RWPE1 (cell line): ENCODE measurements at places on chromosomes 7 and 10.

DNA sequence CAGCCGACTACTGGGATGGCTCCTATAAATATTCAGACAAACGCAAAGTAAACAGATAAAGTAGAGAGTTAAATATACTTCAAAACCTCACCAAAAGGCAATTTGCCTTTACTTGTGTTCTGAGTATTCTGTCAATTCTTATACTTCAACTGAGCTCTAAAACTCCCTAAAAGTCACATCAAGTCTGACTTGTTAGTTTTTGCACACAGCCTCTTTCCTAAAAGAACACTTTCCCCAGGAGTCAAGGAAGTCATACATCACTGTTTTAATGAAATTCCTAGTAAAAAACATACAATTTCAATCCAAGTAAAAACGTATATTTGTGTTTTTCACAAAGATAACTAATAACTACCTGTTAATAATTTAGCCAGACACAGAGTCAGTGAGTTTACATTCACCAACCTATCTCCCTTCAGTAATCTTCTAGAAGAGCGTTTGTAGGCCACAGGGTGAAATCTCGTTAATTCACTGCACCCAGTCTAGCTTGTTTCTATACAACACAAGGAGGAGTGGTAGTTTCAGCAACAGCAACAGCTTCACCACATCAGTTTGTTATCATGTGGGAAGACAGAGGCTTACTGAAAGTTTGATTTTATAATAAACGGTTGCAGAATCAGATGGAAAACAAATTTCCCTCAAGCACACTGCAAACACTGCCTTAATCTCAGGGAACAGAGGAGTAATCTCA is 2.7 kb downstream of the COBL start:
- DNase-seq = no peak

- DNase-seq = peak; percentile 13
These were observed 327.5 kb upstream of the ZMIZ1 start for GRCh38 chr10:78740976-78741915.

DNA sequence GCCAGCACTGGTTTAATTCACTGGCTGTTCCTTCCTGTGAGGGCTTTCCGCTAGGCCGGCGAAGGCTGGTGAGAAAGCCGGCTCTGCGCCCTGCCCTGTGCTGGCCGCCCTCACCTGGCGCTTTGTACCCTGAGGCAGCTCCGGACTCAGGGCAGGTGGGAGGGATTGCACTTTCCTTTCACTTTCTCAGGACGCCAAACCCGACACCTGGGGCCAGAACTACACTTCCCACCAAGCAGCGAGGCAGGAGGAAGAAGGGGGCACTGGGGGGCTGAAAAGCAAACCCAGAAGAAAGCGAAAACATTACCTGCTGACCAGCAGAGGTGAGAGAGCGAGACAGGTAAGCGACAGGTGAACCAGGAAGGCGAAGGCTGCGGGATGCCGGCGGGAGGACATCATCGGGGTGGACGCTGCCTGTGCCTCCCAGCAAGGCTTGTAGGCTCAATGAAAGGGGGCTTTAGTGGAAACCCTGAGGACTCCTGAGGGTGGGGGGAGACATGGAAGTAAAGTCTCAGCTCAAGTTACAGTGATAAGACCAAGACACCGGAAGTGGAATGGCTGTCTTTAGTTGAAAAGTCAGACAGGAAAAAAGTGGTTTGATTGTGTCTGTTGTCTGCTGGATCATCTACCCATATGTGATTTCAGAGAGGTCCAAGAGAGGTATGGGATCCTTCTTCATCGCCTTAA is at the start of gene RAB19:
TSS of gene RAB19 (plus strand) at position 181 of the 687 bp plus-strand sequence. CDS start 3,589 bp downstream, outside the sequence.
- DNase-seq = peak; percentile 22

DNA sequence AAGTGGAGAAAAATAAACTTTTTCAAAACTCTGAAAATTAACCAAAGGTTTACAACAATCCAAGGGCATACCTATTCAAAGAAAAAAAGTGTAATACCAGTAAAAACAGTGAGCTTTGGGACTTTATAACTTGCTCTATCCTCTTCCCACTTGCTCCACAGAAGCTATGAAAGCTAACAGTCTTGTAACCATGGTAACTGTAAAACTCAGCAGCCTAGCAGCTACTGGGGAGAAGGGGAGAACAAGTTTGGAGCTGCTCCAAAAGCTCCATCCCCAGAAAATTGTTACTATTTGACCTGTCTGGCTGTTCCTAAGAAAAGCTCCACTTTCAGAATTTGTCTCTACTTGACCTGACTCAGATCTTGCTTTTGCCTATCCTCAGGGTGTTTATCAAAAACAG is 191.5 kb downstream of the OTUD1 start:
- no peak for DNase-seq

DNA sequence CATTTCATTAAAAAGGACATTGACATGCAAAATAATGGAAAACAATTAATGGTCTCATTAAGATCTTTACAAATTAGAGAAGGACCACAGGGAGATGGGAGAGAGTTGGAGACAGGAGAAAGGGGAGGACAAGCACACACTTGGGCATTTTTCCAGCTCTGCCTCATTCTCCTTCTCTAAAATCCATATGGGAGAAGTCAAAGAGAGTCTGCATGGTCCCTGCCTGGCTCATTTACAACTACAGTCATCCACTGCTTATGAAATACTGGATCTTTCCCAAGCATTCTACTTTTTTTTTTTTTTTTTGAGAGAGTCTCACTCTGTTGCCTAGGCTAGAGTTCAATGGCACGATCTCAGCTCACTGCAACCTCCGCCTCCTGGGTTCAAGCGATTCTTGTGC is 518.9 kb upstream of the CELF2 start:
- no peak for DNase-seq

- DNase-seq = peak; percentile 48
These were observed 261.3 kb downstream of the ELFN1 start for GRCh38 chr7:1931256-1931950.

DNA sequence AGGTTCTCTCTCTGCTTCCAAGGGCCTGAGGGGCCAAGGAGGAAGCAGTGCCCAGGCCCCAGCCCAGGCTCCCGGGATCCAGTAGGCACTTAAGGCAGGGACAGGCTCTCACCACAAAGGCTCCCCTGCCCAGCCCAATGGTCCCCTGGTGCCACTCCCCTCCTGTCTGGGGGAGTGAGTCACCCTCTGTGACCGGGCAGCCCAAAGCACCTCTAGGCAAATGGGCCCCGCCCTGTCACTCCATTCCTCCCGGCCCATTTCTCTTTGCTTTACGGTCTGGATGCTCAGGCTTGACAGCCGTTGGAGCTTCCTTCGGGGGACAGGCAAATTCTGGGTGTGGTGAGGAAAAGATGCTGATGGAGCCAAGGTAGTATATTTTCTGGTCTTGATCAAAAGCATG is at the start of gene CALHM3:
TSS of gene CALHM3 (minus strand) at position 106 of the 400 bp plus-strand sequence. CDS start 208 bp downstream, outside the sequence.
- DNase-seq = peak; percentile 75

- peak; percentile 82 for DNase-seq
These were observed 41.1 kb downstream of the ZC3HC1 start for GRCh38 chr7:130009848-130010688.

DNA sequence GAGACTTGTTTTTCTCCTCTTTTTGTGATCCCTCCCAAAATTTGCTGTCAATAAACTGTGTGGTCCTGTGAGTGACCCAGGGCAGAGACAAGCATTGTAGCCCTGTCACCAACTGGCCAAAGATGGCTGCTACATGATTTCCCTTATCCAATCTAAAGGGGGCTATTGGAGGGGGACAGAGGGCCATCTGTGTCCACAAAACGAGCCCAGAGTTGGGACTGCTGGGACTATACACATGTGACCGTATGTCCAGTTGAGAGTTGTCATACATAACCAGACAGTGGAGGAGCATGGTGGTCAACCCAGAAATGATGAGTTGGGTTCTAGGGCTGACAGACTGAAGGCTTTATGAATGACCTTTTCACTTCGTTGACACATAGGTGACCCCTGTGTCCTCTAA is 55.3 kb upstream of the SDK1 start:
- DNase-seq = no peak

DNA sequence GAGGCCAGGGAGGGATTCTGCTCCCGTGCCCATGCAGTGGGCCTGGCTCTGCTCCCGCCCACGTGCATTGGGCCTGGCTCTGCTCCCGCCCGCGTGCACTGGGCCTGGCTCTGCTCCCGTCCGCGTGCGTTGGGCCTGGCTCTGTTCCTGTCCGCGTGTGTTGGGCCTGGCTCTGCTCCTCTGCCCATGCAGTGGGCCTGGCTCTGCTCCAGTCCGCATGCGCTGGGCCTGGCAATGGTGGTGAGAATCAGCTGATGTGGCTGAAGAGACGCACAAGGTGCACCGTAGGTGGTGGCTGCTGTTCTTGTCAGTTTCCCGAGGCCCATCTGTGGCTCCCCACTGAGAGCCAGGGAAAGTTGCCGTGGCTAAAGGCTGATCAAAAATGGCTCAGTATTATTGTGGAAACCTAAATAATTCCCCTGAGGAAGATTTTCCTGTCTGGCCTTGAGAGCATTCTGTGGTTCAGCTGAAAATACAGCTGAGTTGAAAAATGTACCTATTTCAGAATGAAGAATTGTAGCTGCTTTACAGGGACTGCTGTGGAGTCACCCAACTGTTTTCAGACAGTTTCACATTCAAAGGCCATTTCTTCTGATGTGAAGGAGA is 572.4 kb downstream of the GLRX3 start:
- no peak for DNase-seq

- peak; percentile 83 for DNase-seq
These were observed 53.4 kb upstream of the CAMK2B start for GRCh38 chr7:44378744-44379143.

- DNase-seq = no peak
These were observed 170.8 kb upstream of the TCF7L2 start for GRCh38 chr10:112779025-112779770.

- no peak for DNase-seq
These were observed 448.5 kb upstream of the ANKRD30A start for GRCh38 chr10:36676756-36677430.

- no peak for DNase-seq
These were observed 49.4 kb upstream of the CTBP2 start for GRCh38 chr10:125209591-125210355.

DNA sequence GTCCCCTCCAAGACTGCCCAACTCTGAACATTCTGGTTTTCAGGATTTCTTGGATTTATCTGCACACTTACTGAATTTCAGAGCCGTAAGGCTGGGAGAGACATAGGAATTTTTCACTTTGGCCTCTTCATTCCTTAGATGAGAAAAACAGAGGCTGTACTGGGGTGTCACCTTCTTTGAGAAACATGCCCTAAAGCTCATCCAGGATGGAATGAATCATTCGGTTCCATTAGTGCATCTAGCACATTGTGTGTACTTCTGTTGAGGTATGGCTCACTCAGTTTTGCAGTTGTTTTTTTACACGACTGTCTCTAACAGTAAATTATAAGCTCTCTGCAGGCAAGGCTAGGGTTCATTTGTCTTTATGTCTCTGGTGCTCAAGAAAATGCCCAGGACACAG is 383.4 kb downstream of the GATA3 start:
- no peak for DNase-seq

DNA sequence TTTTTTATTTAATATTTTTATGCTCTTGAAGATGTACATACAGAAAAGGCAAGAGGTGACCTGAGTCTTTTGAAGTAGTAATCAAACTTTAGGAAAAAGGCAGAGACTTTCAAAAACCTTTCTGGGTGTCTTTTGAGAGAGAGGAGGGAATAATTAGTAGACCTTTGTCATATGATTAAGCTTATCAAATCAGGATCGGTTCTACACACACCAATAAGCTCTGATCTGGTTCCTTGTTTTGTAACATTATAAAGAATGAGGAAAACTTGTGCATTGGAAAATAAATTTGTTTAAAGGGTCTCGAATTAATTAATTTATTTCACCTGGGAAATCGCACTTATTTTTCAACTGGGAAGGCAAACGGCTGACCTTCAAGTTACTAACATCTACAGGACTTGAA is 11.9 kb downstream of the TWIST1 start:
- no peak for DNase-seq

- no peak for DNase-seq
These were observed 458.8 kb upstream of the GHITM start for GRCh38 chr10:83680470-83680891.
